Gastroesophageal sphincter (tissue), 4 donors: ENCODE measurements at places on chromosomes 2 and 18. TPM values are rescaled to one million over a fixed set of nuclear protein-coding genes. Genes with fewer than 3 reads are reported as not detected.

Gene HRH4
- 0.54 TPM for total RNA-seq

GRCh38 chr2:101692041-101692440 lies 5.5 kb upstream of the MAP4K4 start:
- ATAC-seq, result no peak

- no peak for ATAC-seq
Measured at GRCh38 chr2:112772322-112772721, 7.9 kb upstream of the CKAP2L start.

GRCh38 chr2:226508683-226509082 lies 290.9 kb downstream of the IRS1 start:
- ATAC-seq, result no peak

- no peak for ATAC-seq
Measured at GRCh38 chr2:56540467-56540866, 356.7 kb downstream of the CCDC85A start.
